ENCODE measurements at places on chromosomes 2 and 18.

GRCh38 chr18:57555134-57555533 lies 31.4 kb downstream of the FECH start:
- no peak for DNase-seq

GRCh38 chr2:151347294-151347693 lies 10.1 kb upstream of the TNFAIP6 start:
- DNase-seq: no peak

GRCh38 chr18:904218-905090 lies at the start of gene ADCYAP1:
ADCYAP1 (plus strand) TSS chr18:904871; CDS start chr18:905387, 516 bp downstream.
- DNase-seq: no peak

GRCh38 chr2:153287109-153287801 lies 191.3 kb downstream of the RPRM start:
- DNase-seq: no peak

DNA sequence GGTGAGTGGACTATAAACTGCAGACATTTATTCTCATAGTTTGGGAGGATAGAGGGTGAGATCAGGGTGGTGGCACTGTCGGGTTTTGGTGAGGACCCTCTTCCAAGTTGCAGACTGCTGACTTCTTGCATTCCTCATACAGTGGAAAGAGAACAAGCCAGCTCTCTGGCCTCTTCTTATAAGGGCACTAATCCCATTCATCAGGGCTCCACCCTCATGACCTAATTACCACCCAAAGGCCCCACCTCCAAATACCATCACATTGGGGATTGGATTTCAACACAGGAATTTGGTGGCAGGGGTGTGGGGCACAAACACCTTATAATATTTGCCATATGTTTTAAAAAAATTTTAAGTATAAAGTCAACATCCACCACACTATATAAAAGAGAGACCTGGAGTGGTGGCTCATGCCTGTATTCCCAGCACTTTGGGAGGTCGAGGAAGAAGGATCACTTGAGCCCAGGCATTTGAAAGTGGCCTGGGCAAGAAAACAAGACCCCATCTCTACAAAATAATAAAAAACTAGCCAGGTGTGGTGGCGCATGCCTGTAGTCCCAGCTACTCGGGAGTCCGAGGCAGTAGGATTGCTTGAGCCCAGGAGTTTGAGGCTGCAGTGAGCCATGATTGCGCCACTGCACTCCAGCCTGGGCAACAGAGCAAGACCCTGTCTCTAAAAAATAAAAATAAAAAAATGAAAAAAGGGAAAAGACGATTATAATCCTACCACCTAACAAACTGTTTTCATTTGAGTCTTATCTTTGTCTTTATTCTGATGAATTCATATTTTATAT lies 44.0 kb downstream of the TCF7L1 start:
- DNase-seq: no peak

DNA sequence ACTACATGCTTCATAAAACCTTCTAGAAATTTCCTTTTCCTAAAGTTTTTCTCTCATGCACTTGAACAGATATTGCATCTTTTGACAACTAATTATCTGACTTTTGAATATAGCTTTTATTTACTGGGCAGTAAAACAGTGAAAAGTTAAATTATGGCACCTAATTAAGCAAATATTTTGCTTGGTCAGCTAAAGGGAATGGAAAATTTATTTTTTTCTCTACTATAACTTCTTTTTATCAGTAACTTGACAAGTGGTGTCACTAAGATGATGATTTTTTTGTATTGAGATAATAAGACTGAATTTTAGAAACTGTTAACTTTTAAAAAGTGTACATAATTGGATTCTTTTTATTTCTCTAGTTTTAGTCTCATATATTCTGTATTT lies 351.6 kb downstream of the PIK3C3 start:
- DNase-seq: no peak

DNA sequence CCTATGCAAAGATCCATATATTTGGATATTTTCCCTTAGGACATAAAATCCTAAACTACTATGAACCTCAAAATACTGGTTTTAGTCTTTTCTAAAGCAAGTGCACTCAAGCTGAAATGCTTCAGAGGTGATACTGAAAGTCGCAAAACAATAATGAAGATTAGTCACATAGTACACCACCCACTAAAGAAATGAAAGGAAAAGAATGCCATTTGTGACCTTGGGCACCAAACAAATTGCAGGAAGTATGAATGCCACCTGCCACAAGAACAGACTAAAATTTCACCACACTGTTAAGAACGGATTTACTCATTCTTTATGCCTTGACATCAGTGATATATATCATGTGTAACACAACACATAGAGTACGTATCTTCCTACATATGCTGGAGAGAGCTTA lies 161.5 kb downstream of the ZNF521 start:
- no peak for DNase-seq

GRCh38 chr2:127072396-127072795 lies 34.6 kb downstream of the BIN1 start:
- DNase-seq: no peak

DNA sequence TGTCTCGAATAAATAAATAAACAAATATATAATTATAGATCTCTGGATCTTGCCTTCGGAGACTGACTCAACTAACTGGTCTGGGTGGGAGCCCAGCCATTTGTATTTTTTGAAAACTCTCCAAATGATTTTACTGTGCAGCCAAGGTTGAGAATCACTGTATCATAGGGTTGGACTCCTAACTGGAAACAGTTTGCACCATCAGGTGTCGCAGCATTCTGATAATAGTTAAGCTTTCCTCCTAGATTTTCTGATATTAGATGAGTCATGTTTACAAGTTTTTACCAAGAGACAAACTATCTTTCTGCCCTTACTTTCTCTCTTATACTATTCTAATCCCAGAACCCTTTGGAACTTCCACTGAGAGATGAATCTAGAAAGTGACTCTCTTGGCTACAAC lies 16.8 kb downstream of the IL37 start:
- no peak for DNase-seq

GRCh38 chr2:95166065-95166763 lies 605 bp downstream of the ZNF2 start:
- DNase-seq: no peak

- no peak for DNase-seq
Measured at GRCh38 chr2:111219285-111219684, 98.6 kb downstream of the BCL2L11 start.

DNA sequence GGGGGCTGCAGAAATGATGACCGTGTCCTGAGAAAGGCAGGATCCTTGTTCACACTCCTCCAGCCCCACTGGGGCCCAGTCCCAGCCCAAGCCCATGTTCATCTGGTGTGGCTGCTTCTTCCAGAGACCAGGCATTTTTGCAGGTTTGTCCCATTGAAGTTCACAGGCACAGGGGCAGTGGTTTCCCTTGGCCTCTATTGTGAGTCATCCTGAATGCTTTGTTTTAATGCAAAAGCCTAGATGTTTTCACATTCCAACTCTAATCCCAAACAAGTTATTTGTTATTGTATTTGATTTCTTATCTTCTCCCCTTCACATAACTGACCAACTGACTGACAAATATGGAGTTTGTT lies 426.4 kb upstream of the ID2 start:
- no peak for DNase-seq

GRCh38 chr2:202577250-202578183 lies 57.3 kb upstream of the FAM117B start:
- DNase-seq: no peak

GRCh38 chr18:3061581-3062312 lies 48.8 kb upstream of the LPIN2 start:
- DNase-seq: no peak

GRCh38 chr2:33094303-33094702 lies 147.6 kb downstream of the LTBP1 start:
- no peak for DNase-seq

DNA sequence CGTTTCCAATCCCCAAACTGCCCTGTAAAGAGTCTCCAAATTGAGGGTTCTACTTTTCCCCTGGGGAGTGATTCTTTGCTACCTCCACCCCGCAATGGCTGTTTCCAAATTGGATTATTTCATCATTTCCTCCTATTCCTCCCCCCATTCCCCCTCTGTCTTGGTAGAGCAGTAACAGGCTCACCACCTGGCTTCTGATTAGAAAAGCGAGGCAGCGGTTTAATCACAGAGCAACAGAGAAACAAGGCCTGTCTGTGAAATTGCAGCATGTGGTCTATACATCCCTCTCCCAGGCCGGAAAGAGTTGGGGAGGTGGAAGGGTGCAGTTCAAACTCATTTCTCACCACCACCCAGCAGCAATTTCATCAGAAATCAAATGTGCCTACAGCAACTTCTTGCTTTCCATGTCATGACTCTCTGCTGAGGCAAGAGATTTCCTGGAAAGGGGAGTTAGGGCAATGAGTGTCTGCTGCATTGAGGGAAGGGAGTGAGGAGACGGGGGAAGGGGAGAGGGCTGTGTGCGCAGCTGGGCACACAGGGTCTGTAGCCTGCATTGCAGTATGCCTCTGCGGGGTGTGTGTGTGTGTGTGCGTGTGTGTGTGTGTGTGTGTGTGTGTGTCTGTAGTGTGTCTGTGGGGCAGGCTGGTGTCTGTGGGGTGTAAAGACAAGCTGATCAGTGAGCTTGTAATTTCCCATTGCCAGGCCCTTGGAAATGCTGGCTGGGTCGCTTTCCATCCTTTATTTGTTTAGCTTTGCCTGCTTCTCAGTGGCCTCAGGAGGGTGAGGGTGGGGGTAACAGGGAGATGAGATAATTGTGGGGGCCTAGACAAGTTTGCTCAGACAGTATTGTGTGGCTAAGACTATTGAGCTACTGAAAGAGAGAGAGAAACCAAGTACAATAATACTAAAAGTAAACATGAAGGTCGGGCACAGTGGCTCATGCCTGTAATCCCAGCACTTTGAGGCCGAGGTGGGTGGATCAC lies 13.5 kb upstream of the IGFBP2 start:
- no peak for DNase-seq

DNA sequence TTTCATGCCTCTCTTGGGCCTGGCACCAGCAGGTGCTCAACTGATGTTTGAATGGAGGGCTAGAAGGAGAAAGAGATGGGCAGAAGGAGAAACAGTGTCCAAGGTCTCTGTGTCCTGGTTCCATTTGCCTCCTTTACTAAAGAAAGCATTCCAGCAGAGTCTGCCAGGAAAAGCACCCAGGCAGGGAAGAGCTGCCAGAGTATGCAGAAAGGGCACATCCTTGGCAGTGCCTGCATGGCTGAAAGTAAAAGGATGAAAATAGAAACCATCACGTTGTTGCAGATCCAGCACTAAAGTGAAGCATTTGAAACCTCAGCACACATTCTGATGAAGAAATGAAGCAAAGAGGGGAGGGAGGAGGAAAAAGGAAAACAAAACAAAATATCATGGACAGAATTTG lies 142.2 kb downstream of the ESCO1 start:
- no peak for DNase-seq

- no peak for DNase-seq
Measured at GRCh38 chr18:7317804-7318231, 86.9 kb downstream of the LRRC30 start.

GRCh38 chr2:219128396-219128795 lies 32.2 kb downstream of the NHEJ1 start:
- no peak for DNase-seq

GRCh38 chr2:21715887-21716286 lies 592.1 kb downstream of the TDRD15 start:
- DNase-seq: no peak

- no peak for DNase-seq
Measured at GRCh38 chr18:29164993-29165599, 988.2 kb upstream of the CDH2 start.

DNA sequence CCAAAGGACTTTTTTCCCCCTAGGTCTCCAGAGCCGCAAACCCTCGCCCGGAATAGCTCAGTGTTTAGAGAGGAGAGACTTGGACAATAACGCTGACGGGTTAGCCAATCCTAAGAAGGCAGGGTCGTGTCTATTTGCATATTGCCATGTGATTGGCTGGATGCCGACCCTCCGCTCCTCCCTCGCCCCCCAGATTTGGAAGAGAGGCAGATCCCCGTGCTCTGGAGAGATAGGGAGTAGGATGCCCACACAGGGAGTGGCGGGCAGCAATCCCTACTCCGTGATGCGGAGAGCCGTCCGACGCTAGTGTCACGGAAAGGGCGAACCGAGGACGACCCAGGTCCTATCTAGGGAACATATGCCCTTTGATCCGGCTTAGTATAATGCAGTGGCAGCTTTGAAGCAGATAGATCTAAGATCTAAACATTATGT lies 1.4 kb downstream of the WNT6 start:
- DNase-seq: no peak

Data from stimulated activated CD8-positive, alpha-beta memory T cell treated with anti-CD3 and anti-CD28 coated beads, Interleukin-15, amount 100 ng/mL, for 24 hours (primary cell).